ENCODE measurements at places on chromosomes 6 and 20.

DNA sequence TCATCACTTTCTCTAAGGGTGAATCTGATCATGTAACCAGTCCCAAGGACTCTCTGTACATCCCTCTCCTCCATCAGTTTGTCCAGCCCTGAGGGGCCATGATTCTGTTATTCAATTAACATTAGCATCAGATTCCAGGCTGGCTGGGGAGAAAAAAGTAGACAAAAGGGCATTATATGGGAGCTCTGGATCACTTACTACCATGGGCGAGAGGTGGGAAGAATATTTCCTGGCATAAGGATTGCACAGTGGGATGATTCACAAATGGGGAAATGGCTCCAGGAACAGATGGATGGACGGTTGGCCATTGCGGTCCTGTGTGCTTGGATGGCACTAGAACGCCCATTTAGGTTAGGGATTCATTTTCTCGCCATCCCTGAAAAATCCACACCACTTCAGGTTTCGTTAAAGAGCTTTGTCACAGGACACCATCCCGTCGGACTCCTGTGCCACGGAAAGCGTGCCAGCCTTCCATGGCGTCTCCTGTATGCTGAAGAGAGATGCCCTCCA lies 112.6 kb downstream of the THBS2 start:
- no peak for DNase-seq

DNA sequence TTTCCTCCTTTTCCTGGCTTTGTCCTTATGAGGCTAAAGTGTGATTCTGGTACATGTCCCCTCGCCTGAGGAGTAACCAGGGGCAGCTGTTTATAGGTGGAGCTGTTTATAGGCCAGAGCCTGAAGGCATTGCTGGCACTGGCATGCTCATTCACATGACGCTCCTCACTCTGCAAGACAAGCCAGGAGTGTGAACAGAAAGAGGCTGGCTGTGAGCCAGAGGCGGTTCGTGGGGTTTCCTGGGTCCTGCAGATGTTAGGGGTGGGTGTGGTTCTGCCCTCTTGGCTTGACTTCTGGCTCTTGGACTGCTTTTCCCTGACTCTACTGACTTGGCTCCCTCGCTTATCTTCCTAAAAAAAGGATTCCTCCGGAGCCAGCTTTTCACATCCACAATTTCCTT lies 12.8 kb upstream of the MDFI start:
- no peak for DNase-seq

DNA sequence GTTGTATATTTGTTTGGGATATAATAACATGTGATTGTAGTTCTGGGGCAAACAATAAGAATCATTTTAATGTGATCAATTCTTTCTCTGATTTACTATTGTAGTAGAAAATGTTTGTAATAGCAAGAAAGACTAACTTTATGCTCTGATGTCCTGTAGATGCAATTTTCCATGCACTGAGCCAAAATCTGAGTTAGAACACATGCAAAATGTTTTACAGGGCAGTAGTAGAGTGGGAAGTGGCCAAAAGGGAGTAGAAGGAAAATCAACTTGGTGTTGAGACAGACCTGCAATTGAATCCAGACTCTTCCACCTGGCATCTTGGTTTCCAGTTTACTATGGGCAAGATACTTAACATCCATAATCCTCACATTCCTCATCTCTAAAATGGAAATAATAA lies 93.5 kb upstream of the BMP5 start:
- no peak for DNase-seq

- DNase-seq = no peak
Observed at GRCh38 chr20:43761386-43762340, 34.9 kb upstream of the GTSF1L start.

DNA sequence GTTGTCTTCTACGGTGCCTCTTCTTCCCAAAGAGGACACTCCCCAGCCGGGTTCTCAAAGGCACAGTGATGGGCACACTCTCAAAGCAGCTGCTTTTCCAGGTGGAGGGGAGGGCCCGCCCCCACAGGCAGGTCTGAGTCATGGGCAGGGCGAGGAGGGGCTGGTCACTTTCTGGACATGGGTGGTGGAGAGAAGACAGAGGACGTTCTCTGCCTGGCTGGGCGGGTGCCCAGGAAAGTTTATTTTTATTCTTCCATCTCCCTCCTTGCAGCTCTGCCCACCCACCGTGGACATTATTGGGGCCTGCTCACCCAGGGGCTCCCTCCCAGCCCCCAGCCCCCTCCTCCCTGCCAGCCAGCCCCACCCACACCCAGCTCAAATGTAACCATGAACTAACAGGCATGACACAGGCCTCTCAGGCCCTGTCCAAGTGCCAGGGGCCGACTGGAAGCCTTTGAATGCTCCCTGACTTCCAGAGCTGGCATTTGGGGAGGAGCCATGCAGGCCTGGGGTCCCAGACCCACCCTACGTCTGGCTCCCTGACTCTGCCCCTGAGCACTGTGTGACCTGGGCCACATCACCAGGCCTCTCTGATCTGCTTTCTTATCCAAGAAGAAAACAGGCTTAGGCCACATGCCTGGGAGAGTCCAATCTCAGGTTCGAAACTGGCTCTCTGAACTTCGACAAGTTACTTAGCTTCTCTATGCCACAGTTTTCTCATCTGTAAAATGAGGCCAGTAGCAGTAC lies 8.0 kb downstream of the TGM2 start:
- no peak for DNase-seq

GRCh38 chr20:52290569-52290968 lies 99.0 kb upstream of the ZFP64 start:
- no peak for DNase-seq
